ENCODE measurements at places on chromosomes 2 and 18.

DNA sequence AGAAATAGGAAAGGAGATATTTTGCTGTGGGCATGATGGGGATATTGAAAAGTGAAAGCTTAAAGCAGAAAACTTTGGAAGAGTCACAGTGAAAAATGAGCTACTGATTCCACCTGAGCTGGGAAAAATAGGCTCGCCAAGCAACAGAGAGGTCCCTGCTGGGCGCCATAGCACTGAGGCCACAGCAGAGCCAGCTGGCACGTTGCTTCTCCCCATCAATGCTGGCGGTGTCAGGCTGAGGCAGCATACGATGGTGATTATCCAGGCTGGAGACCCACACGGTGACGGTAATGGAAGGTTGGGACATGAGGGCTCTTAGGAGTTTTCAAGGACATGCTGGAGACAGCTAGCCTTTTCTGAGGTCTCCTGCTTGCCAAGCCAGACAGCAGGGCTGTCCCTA, 25.8 kb upstream of the DTNB start:
- no peak for DNase-seq

GRCh38 chr2:164657129-164657528, 35.8 kb upstream of the GRB14 start:
- no peak for DNase-seq

GRCh38 chr2:202790676-202791075, 80.9 kb downstream of the ICA1L start:
- DNase-seq: no peak

DNA sequence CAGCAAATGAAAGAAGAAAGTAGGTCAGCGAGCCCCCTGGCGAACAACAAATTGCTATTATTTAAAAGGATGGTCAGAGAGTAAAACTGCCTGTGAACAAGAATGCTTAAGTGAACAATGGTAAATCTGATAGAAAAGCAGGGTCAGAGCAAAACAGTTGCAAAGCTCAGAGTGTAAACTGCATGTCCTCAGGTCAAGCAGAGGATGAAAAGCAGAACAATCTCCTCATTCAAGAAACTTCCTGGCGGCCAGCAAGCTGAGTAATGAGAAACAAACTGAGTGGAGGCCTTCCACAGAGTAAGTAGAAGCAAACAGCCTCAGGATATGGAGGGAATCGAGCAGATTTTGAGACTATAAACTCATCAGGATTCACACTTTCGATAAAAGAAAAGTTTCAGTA, 117.9 kb downstream of the PPP1R1C start:
- no peak for DNase-seq

DNA sequence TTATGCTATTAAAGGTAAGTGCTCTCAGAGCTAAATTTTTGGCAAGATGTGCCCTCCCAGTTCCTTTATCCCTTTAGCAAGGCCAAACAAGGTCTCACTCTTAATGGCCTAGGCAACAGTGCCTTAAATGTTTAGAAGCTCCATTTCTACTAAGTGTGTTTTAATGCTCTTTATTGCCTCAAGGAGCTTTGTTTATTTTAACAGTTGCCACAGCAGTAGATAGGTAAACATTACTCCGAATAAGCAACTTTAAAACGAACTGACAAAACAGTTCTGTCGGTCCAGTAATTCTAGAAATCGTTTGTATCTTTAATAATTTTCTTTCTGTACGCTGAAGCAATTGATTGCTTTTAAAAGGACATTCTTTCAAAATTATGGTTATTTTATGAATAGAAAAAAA, 74.5 kb downstream of the PIEZO2 start:
- no peak for DNase-seq

Data from activated T-helper 9 cell treated with anti-CD3 and anti-CD28 coated beads, Interleukin-2, amount 50 U/mL, for 16 hours (primary cell).